Activated CD8-positive, alpha-beta memory T cell treated with anti-CD3 and anti-CD28 coated beads for 4 hours (primary cell): ENCODE measurements at places on chromosomes 1 and 21.

GRCh38 chr1:77412820-77413530 is 131.2 kb downstream of the AK5 start:
- no peak for DNase-seq

DNA sequence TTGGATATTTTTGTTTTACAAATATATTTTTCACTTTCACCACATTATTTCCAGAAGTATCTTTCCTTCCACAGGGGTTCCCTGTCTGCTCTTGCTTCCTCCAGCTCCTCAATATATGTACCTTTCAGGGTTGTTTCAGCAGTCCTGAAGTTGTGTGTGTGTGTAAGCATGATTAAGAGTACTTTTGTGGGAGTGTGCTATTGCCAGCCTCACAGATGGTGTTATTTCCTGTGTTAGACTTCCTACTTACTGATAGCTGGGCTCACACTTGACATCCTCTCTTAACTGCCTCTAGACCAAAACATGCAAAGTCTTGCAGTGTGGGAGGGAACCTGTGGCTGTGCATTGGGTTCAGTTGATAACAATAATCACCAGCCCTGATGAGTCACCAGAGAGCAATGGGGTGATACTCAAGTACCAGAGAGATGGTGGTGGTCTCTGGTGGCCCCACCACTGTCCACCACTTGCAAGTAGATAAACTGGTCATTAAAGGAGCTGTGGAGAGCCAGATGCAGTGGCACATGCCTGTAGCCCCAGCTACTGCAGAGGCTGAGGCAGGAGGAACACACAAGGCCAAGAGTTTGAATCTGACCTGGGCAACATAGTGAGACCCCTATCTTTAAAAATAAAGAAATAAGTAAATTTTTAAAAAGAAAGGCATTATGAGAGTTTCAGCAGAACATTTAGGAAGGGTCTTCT is 126.7 kb downstream of the NR5A2 start:
- DNase-seq: peak; percentile 28

- DNase-seq: no peak
Measured at GRCh38 chr1:178926046-178926445, 55.2 kb upstream of the ANGPTL1 start.

DNA sequence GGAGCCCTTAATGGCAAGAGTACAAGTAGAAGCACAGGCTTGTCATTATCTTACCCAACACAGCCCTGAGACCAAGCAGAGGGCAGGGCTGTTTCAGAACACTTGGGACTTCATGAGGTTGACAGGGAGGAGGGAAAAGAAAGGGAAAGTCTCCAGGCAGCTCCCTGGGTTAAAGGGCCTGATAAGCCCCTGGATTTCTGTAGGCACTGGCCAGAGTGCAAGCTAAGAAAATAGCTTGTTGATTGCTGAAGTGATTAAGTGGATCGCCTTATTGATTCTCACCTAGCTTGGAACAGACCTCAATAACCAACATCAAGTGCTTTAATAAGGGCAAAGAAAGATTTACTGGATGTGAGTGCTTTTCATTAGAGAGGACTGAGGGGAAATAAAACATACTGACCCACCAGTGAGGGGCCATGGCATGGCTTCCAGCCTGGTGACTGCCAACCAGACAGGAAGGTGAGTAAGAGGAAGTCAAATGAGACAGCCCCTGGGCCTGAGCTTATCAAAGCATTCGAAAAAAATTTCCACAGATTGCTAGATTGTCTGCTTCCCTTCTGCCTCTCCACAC is 121.4 kb upstream of the NFIA start:
- DNase-seq: no peak

- DNase-seq: no peak
Measured at GRCh38 chr1:153816283-153816889, 41.2 kb downstream of the SLC27A3 start.

DNA sequence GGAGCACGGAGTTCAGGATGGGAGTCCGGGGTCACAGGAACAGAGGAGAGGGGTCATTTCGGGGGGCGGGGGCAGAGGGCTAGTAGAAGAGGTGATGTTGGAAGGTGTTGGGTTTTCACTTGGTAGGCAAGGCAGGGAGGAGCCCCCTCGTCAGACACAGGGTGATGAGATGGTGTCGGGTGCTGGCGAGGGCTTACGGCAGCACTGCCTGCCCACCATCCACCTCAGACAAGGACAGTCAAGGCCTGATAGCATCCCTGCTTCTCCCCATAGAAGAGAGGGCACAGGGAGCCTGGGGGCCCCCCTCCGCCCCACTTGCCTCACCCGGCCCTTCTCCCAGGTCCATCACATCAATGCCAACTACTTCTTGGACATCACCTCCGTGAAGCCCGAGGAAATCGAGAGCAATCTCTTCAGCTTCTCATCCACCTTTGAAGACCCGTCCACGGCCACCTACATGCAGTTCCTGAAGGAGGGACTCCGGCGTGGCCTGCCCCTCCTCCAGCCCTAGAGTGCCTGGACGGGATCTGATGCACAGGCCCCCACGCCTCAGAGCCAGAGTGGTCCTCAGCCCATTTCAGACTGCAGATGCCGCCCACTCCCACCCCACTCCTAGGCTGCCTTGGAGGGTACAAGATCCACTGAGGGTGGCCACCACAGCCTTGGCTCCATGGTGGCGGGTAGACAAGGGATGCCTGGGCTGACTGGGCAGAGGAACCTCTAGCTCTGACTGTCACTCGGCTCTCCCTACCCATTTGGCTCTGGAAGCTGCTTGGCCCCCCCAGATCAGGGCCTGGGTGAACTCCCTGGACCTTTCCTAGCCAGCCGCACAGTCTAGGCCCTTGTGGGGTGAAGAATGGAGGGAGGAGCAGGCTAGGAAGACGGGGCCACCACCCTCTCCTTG is 4.3 kb upstream of the MTFR1L start:
- DNase-seq: no peak

- no peak for DNase-seq
Measured at GRCh38 chr1:53104289-53104913, 38.0 kb downstream of the SLC1A7 start.

DNA sequence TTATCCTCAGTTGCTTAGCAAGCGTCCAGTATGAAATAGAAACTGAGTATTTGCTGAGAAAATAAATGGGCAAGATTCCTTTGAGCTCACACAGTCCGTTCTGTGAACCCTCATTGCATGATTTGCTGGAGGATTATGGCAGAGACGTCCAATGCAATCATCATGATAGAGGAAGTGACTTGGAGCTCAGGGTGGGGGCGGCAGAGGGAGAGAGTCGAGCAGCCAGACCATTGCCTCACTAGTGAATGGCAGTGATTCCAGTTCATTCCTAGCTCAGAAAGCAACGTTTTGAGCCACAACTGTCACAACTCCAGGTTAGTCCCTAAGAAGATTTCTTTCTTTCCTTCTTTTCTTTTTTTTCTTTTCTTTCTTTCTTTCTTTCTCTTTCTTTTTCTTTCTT is 27.5 kb upstream of the COL9A2 start:
- DNase-seq: no peak

GRCh38 chr1:200252531-200252930 is 157.3 kb downstream of the ZNF281 start:
- no peak for DNase-seq

DNA sequence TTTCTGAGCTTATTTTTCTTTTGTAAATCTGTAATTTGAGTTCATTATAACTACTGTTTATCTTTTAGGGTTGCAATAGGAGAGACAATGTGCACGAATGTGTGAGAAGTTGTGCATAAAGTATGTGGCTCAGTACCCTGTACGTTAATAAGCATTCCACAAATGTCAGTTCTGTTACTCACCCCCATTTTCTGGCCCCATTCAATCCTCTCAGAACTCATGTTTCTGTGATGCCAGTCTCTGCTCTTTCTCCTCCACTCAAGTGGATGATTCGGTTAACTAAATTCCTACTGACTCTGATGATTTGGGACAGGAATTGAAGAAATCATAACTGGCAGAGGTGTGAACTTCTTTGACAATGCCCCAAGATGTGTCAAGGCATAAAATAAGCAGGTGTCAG is 10.2 kb upstream of the DMRTB1 start:
- DNase-seq: no peak

DNA sequence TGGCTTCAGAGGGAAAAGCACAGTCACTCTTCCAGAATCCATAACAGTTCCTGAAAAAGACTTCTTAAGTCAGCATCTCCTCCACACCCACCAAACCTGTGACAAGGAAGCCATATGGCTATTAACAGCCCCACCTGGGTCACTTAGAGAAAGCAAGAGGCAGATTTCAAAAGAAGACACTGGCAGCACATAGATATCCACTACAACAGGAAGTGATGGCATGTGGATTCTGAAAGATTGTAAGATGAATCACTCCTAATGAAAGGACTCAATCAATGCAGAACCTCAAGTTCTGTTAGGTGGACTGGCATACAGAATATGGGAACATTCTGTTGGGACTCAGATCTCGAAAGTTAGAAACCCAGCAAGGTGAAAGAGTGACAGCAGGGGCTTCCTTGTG is 365.9 kb downstream of the TGFB2 start:
- no peak for DNase-seq

GRCh38 chr1:172477216-172477615 is 33.3 kb upstream of the PIGC start:
- DNase-seq: no peak

DNA sequence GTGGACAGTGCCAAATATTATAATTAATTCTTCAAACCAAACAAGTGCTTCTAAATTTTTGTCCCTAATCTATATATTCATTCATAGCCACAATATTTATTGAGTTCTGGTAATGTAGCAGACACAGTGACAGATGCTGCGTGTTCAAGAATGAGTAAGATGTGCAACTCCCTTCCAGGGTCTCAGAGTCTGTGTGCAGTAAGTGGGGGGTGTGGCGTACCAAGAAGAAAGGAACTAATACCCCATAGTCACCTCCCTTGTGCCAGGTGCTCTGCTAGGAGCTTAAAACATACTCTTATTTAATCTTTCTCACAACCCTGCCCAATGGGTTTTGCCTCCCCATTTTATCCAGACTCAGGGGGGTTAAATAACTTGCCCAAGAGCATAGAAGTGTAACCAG is 358.7 kb downstream of the BARHL2 start:
- no peak for DNase-seq

DNA sequence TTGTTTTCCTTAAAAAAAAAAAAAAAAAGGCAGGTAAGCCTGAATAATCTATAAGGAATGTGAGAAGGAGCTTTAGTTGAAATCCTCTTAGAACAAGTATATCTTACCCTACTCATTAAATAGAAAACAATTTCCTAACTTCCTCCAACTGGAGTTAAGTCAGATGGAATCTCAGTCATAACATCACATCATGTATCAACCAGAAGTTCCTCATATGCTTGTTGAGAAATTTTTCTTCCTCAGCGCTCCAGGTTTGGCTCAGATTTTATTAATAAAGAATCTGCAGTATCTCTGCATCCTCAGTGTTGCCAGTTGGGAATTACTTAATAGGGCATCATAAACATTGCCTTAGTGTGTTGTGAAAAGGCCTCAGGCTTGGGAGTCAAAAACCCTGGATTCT is 37.6 kb downstream of the DUSP10 start:
- DNase-seq: no peak

DNA sequence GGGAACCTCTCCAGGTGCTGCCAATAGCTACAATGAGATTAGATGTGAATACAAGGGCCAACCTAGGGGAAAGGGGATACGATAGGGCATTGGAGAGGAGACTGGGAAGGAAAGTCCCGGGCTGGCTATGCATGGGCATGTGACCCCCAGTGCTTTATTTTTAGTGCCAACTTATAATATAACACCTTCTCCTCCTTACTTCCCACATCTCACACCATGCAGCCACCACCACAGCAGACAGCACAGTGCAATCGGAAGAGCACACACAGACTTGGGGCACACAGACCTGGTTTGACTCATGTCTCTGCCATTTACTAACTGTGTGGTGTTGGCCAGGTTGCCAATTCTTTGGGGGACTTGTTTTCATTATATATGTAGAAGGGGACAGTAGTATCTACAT is 85.4 kb downstream of the TOMM20 start:
- no peak for DNase-seq

GRCh38 chr1:28751315-28752060 is 14.7 kb downstream of the YTHDF2 start:
- DNase-seq: no peak

DNA sequence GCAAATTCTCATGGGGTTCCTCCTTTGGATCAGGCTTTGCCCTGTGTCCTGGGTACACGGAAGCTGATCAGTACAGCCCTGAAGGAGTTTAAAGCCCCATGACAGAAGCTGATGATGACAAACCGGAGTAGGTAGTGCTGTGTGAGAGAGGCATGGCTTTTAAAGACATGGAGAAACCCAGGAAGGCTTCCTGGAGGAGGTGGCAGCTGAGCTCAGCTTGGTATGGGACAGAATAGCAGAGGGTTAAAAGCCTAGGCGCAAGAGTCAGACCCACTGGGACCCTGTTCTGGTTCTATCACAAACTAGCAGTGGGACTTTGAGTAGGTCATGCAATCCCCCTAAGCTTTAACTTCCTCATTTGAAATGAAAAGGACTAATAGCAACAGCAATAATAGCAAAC is 6.1 kb downstream of the TMEM61 start:
- no peak for DNase-seq

- DNase-seq: no peak
Measured at GRCh38 chr1:25695090-25695770, 78.6 kb downstream of the MAN1C1 start.

DNA sequence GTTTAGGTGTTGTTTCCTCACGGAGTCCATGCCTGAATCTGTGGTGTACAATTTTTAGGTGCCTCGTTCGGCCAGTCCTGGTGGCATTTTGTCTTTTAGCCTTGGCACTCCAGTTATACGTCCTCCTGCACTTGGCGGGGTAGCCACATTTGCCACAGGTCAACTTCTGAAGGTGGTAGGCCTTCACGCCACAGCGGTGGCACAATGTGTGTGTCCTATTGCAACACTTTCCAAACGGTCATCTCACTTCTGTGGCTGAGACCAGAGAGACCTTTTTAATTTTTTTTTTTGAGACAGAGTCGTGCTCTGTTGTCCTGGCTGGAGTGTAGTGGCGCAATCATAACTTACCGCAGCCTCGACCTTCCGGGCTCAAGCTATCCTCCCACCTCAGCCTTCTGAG is 49.1 kb downstream of the CAMTA1 start:
- no peak for DNase-seq

GRCh38 chr1:219537223-219537631 is 75.7 kb downstream of the ZC3H11B start:
- no peak for DNase-seq
